ENCODE measurements at places on chromosomes 3 and 15.
A peak's percentile ranks its signal among the peaks of the same experiment; 100 is the strongest.

DNA sequence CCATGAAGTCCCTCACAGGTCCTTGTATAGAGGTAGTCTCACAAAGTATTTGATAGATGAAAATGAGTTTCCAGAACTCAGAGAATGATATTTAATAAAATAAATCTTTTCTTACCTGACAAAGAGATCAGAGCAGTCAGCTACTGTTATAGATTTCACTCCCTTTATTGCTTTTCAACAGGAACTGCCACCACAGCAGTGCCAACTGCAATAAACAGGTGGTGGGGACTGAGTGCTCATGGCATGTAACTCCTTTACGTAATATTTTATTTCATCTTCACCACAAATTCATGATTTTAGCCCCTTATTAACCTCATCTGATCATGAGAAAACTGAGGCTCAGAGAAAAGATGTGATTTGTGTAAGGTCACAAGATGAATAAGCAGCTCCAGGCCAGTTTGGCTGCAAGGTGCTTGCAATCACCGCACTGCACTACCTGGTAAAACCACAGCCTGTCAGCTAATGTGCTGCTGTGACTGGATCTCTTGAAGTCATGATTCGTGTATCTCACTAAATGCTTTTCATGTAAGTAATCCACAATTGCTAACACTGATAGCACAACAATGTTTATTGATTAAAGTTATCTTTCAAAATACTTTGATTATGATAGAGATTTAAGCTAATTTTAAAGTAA, 78.8 kb downstream of the WNT5A start:
- peak; percentile 24 for DNase-seq

DNA sequence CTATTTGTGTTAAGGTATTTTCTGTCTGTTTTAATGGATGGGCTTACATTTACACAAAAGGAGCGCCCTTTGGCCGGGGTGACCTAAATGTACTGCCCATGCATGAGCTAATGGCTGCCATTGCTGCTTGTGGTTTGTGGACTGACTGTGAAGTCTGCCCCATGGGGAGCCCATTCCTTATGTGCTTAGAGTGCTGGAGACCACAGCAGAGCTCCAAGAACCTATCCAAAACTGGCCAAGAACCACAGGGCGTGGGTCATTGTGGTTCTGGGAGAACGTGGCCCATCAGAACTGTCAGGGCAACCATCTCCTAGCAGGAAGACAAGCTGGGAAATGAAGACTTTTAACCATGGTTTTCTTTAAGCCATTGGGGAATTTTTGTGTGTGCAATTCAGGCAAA, 105.3 kb downstream of the CHDH start:
- no peak for DNase-seq

DNA sequence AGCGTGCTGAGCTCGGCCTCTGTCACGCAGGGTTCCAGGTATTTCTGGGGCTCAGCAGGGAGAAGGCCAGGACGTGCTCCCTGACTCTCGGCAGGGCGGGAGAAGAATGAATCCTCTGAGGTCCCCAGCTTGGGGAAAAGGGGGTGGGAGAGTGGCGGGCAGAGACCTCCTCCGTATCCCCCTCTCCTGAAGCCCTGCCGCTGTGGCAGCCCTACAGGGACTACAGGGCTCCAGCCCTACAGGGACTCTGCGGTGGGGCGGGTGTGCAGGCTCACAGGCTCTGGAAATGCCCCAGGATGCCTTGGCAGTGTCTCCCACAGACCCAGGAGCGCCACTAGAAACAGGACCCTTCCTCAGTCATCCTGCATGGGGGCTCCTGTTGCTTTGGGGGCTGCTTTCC, 46.2 kb downstream of the HMCES start:
- DNase-seq = no peak

- DNase-seq = no peak
These were observed 14.3 kb downstream of the KLHL6 start for GRCh38 chr3:183541235-183541655.

- DNase-seq = no peak
These were observed 40.0 kb downstream of the NME9 start for GRCh38 chr3:138289701-138290100.

- DNase-seq = no peak
These were observed 5.9 kb downstream of the FAM131A start for GRCh38 chr3:184343200-184343876.

DNA sequence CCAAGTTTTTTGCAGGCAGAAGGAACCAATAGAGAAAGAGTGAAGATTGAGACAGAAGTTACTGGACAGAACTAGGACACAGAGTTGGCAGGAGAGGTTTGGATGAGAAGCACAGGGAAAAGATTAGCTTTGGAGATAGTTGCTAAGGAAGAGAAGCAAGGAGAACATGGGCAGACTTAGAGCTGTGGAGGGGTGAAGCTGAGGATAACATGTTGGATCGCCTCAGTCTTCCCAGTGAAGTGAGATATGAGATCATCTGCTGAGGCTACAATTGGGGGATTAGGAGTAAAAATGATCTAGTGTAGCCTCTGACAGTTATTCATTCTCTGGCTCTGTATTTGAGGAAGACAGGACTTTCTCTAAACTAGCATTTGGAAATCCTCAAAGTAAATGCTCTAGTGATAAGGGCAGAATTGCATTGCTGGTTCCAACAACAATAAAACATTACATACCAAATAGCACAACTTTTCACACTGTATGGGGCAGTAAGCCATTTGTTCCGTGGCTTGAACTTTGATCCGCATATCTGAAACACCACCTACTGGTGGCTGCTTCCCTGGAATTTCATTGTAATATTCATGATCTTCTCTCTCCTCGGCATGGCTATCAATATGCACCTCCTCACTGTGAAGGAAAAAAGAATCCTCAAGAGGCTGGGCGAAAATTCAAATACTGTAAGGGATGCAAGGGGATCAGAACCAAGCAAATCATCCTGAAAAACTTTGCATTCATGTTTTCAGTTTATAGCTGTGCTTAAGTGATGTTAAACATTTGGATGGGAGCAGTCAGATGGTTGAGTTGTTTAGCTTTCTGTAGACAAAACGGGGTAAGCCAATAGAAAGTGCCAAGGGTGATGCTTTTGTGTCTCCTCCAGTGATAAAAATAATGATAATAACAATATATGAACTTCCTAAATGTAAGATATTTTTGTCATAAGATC, 22.2 kb upstream of the EID1 start:
- DNase-seq = peak; percentile 67

- peak; percentile 68 for DNase-seq
These were observed 24.5 kb upstream of the TRAK1 start for GRCh38 chr3:42066516-42067181.

GRCh38 chr15:93179700-93180102, 90.7 kb upstream of the RGMA start:
- DNase-seq = no peak

- DNase-seq = peak; percentile 79
These were observed 47.0 kb upstream of the ACKR4 start for GRCh38 chr3:132549890-132550578.

GRCh38 chr3:177199206-177199760, 2.0 kb upstream of the TBL1XR1 start:
- DNase-seq = no peak

DNA sequence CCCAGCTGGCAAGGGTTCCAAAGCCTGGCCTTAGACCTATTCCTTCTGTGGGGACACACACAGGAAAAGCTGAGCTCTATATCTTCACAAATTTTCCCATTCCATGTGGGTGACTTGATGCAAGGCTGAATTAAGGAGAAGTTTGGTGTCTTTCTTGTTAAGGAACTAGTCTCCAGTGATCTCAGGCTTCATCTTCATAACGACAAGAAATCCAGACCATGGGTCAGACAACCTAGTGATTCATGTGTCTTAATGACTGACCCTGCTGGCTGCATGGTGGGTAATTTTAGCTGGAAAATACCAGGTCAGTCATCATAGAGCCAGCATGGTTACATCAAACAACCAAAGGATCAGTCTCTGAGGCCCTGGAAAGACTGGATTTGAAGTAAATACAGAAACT, 112.7 kb upstream of the SLC4A7 start:
- DNase-seq = peak; percentile 47

DNA sequence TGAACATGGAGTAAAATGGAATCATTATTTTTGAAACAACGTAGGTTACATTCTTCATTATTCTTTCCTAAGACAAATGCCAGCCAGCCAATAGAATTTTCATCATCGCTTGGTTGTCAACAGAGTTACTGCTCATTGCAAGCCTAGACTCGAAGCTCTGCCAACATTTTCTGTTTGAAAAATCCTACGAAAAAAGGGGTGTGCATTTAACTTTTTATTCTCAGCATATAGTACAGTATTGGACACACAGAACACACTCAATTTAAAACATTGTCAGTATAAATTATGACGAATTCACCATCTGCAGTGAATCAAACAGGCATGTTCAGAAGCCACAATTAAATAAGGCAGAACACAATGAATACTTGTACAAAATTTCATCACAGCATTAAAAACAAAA, 232.1 kb downstream of the NR1D2 start:
- no peak for DNase-seq

GRCh38 chr3:23314981-23315762, 112.0 kb downstream of the UBE2E2 start:
- DNase-seq = no peak

GRCh38 chr3:75337226-75337900, 326.8 kb upstream of the FRG2C start:
- DNase-seq = no peak

DNA sequence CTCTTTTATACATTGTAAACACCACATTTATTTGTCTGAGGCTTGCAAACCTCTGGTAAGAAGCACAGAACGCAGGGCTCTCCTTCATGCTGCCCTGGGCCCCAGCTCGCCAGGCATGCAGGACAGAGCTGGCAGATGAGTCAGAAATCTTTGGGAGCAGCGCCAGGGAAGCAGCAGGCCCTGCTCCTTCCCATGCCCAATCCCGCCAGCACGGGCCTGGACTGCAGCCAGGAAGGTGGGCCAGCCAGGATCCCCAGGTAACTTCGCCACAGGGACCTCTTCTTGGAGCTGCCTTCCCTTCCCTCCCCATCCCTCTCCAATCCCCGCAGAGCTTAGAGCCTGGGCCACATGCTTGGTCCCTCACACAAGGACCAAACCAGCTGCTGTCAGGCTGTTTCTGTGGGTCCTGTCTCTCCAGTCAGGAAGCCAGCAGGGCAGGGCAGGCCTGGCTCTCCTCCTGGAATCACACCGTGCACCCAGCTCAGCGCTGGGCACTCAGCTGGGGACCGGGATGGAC, 8.8 kb downstream of the STOML1 start:
- DNase-seq = peak; percentile 85

GRCh38 chr3:41029356-41029755, 169.9 kb upstream of the CTNNB1 start:
- DNase-seq = no peak

DNA sequence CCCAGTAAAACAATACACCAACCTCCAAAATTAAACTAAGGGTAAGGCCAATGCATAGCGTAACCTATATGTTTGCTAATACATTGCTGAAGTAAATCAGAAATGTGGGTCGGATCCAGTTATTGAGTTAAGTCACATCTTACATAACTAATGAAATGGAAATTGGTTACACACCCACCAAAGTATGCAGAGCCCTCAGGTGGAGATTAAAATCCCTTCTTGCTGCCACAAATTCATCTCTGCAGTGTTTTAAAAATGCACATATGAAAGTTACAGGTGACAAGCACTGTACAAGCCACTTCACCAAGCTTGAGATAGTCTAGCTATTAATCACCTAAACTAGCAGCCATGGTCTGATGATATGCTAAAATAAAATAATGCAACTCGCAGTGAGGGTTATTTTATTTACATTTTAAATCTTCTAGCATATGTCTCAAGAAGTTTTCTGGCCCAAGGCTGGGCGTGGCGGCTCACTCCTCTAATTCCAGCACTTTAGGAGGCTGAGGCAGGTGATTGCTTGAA, 130.6 kb downstream of the AQP9 start:
- no peak for DNase-seq

DNA sequence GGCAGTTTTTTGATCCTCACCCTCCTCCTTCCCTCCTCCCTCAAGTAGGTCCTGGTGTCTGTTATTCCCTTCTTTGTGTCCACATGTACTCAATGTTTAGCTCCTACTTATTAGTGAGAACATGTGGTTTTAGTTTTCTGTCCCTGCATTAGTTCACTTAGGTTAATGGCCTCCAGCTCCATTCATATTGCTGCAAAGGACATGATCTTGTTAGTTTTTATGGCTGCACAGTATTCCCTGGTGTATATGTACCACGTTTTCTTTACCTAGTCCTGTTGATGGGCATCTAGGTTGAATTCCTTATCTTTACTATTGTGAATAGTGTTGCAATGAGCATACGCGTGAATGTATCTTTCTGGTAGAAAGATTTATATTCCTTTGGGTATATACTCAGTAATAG, 61.7 kb upstream of the FGF7 start:
- DNase-seq = no peak

- no peak for DNase-seq
These were observed 75.2 kb downstream of the ITGA11 start for GRCh38 chr15:68356778-68357177.

DNA sequence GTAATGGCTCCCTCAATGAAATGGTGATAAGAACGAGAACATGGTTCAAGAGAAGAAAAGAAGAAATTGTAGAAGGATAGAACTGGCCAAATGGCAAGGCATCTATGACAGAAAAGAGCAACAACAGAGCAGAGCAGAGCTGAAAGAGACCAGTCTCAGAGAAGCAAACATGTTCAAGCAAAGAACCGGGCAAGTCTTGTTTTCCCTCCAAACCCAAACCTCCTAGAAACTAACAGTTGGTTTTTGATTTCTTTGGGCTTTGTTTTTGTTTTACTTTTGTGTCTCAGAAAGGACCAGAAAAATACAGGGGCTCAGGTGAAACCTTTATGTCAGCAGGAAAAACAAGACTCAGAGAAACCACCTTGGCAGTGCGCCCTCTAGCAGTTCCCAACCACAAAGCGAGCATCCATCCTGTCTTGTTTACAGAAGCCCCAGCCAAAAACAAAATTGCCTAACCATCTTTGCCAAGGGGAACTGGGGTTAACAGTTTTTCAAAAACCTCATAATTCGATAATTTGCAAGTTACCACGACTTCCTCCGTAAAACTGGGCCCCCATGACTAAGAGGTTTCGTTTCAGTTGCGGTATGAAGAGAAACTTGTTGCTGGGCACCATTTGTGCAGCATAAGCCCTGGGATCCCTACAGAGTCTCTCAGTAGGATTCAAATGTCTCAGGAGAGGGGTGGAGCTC, 159.2 kb upstream of the SLC24A5 start:
- no peak for DNase-seq
